ENCODE measurements at places on chromosomes 12 and 14. TPM values are rescaled to one million over a fixed set of nuclear protein-coding genes. Genes with fewer than 3 reads are reported as not detected.

DNA sequence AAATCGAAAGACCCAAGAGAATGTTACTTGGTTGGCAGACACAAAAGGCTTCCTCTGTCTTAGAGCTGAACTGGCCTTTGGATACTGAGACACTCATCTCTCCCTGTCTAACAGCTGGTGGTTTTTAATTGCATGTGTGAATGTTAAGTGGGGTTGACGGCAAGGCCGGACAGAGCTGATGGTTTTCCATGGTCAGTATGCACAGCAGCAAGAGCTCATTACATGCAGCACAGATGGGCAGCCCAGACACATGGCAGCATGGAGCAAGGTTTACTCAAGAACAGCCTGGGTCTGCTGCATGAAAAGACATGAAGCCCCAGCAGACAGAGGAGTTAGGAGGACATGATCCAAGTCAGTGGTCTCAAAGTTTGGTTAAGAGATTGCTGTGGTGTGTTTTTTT, 27.8 kb upstream of the CACNA2D4 start:
- no peaks in the 10 kb centered on the region for H3K4me1 ChIP-seq
- H3K27ac ChIP-seq: no peak overlapping the region

GRCh38 chr12:50174971-50175715, 8.0 kb upstream of the CERS5 start:
- H3K4me1 ChIP-seq: no peaks in the 10 kb centered on the region
- no peak overlapping the region for H3K4me3 ChIP-seq
- peak; percentile 13 for DNase-seq
- H3K36me3 ChIP-seq: no peaks in the 10 kb centered on the region

DNA sequence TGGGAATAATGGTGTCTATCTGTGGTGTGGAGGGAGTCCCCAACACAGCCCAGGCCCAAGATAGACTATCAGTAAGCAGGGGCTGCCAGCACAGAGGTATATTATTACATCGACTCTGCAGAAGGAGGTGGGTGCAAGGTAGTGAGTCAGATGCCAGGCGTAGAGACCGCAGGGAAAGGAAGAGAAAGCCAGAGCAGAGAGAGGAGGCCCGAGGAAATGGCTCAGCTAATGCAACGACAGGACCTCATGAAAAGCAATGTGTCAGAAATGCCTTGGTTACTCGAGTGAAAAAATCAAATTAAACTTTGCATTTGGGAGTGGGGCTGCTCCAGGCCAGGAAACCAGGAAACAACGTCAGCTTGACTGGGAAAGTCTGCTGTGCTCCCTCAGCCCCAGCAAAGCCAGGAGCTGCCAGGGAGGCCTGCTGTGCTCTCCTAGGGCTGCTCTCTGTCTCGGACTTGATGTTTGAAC, 173.2 kb downstream of the SUDS3 start:
- no peak overlapping the region for H3K27ac ChIP-seq
- no peaks in the 10 kb centered on the region for H3K4me1 ChIP-seq
- H3K27me3 ChIP-seq: no peaks in the 10 kb centered on the region
- no peak overlapping the region for H3K4me3 ChIP-seq
- no peak for DNase-seq

DNA sequence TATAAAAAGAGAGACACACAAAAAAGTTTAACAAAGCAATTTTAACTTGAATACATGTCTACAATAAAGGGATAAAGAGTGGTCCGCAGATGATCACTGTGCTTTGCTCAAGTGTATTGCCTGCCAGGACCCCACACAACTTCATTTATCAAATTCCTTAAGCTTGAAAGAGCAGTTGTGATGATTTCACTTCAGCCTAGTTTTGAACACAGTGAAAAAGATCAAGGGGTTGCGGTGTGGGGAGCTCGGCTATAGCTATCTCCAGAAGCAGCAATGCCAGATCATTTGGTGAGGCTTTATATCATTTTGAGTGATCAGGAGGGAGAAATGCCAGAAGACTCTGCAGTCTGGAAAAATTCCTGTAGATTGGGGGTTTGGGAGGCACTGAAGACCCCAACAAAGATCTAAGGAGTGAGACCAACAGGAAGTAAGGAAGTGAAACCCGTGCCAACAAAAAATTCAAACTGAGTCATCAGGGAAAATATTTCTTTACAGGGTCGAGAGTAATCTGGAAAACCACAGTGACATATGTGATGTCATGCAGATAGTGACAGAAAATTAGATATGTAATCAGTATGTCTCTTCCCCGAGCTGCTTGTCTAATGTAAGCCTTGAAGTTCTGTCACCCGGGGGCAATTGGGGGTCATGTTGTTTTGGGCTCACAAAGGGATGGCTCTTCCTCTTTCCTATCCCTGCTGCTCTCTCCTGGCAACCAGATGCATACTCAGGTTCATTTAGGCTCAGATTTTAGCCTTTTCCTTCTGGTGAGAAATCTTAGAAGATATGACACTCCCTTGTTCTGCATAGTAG, 221.8 kb downstream of the MSRB3 start:
- no peaks in the 10 kb centered on the region for H3K36me3 ChIP-seq
- H3K4me3 ChIP-seq: no peak overlapping the region
- no peak overlapping the region for H3K27ac ChIP-seq
- H3K27me3 ChIP-seq: no peaks in the 10 kb centered on the region

DNA sequence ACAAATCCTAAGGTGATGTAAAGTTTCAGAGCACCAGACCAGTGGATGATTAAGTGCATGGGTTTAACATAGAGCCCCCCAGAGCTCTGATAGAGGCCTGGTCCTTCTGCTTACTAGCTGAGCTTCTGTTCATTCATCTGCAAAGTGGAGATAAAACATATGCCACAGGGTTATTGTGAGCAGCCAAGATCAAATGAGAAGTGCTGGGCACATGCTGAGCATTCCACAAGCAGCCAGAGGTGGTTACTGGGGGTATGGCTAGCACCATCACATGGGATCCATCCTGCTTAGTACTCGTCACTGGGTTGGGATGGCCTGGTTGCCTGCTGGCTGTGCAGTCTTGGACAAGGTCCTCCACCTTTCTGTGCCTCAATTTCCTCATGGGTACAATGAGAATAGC, 18.0 kb upstream of the SMUG1 start:
- H3K4me3 ChIP-seq: no peak overlapping the region
- no peaks in the 10 kb centered on the region for H3K36me3 ChIP-seq
- peaks cover 77% of the 10 kb centered on the region for H3K27me3 ChIP-seq
- no peak overlapping the region for H3K27ac ChIP-seq
- no peaks in the 10 kb centered on the region for H3K4me1 ChIP-seq

DNA sequence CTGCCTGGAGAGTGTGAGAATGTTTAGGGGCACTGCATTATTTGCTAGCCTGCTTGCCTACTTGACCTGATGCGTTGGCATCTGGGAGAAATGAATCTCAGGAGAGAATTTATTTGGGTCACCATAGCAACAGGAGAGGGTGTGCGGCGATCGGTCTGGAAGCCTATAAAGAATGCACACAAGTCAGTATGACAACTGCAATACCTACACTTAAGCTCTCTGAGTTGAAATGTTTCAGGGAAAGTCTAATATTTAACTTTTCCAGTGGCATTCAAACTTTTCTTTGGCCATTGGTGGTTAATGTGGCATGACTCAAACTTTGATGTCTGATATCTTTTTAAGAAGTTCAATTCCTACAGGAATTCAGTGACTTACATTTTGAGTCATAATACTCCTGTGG, 205.1 kb downstream of the NEDD1 start:
- H3K4me1 ChIP-seq: no peaks in the 10 kb centered on the region
- no peaks in the 10 kb centered on the region for H3K27me3 ChIP-seq
- no peak overlapping the region for H3K4me3 ChIP-seq
- H3K27ac ChIP-seq: no peak overlapping the region
- DNase-seq: no peak
- no peaks in the 10 kb centered on the region for H3K36me3 ChIP-seq

The SLC6A15 gene
- not detected for total RNA-seq

The APOF gene
- total RNA-seq: not detected

Measured in Calu3 (cell line).